CD4-positive, alpha-beta T cell treated with Interleukin-6 at 100 ng/mL for 8 hours (primary cell): ENCODE measurements at places on chromosomes 2 and 18.

DNA sequence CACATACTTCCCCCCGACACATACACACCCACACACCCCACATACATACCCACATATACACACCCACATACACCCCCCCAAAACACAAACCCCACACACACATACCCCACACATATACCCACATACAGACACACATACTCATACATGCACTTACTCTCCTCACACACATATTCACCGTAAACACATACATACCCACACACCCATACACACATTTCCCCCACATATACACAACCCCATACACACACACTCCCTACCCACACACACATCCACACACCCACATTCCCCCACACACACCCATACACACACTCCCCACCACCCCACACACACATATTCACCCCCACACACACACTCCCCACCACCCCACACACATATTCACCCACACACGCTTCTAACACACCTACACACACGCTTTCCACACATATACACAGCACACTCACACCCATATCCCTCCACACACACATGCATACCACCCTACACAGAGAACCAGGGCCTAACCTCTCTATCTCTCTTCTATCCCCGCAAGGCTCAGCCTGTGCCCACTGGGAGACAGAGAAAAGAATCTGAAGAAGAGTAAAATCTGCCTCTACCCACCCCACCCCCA is 182.4 kb upstream of the ETAA1 start:
- DNase-seq: no peak

DNA sequence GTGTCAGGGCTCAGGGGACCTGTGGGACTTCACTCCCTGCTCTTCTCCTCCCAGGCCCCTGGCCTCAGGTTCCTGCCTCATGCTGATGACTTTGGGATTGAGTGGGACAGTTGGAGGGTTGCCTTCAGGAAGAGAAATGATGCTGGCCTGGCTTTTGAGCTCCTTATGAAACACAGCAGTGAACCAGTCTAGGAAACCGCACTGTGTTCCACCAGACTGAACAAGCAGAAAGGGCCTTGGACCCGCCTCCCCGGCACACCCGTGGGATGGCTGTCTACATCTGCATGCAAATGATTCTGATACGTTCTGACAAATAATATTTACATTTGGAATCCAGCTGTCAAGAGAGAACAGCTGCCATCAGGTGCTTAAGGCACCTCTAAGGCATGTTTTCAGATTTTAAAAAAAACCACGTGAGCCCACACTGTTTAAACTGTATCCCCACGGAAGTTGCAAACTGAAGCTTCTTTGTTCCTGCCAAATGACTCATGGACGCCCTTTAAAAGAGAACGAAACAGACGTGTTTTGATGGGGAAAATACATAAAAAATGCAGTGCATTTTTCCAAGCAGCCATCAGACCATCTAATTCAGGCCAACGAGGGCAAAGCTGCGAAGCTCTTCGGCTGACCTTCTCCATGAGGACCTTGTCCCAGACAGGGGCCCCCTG is 27.6 kb upstream of the ASAP2 start:
- no peak for DNase-seq

GRCh38 chr2:9474361-9475057 is at the start of gene IAH1:
TSS of gene IAH1 (plus strand) at chr2:9474551. CDS start at chr2:9474567, 16 bp downstream.
- DNase-seq: peak; percentile 74

- DNase-seq: no peak
These were observed 33.5 kb upstream of the GPC1 start for GRCh38 chr2:240401781-240402551.

DNA sequence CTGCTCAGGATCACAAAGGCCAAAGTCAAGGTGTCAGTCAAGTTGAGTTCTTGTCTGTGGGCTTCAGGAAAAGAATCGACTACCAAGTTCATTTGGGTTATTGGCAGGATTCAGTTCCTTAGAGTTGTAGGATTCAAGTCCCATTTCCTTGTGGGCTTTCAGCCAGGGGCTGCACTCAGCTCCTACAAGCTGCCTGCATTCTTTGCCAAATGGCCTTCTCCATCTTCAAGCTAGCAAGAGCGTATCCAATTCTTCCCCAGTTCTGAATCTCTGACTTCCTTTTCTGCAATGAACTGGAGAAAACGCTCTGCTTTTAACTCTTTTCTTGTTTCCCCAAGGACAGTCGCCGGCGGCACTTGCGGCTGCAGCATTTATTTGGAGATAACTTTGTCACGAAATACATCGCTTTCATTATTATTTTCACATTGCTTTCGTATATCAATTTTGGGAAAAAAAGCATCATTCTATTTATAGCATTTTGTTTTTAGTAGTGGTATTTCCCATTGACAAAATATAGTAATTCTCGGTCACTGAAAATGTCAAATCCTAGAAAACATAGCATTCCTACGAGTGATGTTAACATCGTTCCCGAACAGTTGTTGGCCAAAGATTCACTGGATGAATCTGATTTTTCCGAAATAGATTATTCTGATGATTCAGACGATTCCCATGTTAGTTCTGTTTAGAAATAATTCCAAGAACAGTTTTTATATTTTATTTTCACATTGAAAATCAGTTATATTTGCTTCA is 59.6 kb upstream of the SERPINE2 start:
- no peak for DNase-seq

DNA sequence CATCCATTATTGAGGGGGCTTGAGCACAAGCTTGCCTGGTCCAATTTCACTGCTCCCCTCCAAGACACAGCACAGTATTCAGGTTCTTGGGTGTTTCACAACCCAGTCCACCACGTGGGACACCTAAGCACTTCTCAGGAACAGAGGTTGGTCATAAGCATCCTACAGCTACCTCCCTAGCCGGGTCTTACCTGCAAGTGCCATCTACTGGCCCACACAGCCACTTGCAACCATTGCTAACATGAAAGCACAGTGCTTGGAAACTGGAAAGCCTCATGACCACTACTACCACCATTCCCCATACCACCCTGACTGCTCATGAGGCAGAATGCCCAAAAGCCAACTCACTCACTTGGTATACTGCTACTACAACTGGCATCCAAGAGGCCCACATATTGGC is 105.7 kb upstream of the RPRM start:
- DNase-seq: no peak

- DNase-seq: no peak
These were observed 336.6 kb upstream of the SALL3 start for GRCh38 chr18:78643004-78643403.

DNA sequence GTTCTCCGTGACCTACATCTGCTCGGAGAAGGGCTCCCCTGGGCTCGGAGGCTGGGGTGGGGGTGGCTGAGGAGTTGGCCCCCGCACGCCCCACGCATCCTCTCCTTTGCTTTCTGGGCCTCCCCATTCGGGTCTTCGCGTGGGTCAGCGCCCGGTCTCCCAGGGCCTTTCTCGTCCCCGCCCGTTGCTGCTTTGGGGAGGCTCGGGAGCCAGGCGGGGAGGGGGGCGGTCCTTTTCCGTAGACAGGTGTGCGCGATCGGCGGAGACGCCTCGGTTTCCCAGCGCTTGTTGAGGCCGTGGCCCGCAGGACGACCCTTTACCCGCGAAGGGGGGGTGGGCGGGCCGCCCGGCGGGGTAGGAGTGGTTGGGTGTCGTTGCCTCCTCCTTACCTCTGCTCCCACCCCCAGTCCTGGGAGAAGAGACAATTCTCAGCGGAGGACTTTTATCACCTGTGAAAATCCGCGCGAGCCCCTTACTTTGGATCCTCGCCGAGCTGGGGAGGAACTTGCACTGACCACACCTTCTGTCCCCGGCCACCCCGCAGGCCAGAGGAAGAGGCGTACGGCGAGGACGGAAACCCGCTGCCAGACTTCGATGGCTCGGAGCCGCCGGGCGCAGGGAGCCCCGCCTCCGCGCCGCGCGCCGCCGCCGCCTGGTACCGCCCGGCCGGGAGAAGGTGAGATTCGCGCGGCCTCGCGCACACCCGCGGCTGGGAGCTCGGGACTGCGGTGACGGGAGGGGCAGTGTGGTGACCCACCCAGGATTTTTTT is 2.6 kb downstream of the ADCYAP1 start:
- DNase-seq: no peak

- DNase-seq: no peak
These were observed 19.3 kb downstream of the FBLN7 start for GRCh38 chr2:112157472-112157871.

- DNase-seq: no peak
These were observed 3.5 kb upstream of the FAM124B start for GRCh38 chr2:224405412-224405811.

DNA sequence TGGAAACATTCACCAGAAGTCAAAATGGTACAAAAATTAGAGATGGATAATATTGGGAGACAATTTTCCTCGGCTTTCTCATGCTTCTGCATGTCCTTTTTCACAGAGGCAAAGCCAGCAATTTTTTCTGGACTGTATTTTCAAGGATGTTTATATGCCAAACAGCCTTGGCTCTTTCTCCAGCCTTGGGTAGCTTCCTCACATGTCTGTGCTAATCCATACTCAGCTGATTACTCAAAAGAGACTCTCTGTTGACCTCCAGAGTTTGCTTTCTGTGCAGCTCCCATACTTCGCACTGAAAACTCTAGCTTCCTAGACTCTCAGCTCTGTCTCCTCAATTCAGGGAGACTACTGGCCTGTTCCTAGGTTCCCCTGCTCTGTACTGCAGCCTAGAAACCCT is 10.6 kb downstream of the C18orf63 start:
- no peak for DNase-seq

GRCh38 chr2:96842600-96842999 is 1.2 kb downstream of the ANKRD23 start:
- DNase-seq: no peak

DNA sequence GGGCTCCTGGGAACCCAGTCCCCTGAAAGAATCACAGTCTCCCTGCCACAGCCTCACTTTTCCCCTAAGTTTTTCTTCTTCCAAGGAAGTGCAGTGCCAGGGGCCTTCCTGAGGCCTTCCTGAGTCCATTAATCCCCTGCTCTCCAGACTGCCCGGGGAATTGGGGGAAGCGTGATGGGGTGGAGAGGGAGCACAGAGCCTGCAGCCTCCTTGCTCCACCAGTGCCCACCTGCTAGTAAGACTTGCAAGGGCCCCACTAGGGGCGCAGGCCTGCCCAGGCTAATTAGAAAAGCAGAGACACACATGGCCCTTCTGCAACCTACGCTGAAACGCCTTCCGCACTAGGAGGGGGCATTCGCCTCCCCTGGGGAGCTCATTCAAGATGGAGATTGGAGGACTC is 110.6 kb downstream of the MRO start:
- no peak for DNase-seq

DNA sequence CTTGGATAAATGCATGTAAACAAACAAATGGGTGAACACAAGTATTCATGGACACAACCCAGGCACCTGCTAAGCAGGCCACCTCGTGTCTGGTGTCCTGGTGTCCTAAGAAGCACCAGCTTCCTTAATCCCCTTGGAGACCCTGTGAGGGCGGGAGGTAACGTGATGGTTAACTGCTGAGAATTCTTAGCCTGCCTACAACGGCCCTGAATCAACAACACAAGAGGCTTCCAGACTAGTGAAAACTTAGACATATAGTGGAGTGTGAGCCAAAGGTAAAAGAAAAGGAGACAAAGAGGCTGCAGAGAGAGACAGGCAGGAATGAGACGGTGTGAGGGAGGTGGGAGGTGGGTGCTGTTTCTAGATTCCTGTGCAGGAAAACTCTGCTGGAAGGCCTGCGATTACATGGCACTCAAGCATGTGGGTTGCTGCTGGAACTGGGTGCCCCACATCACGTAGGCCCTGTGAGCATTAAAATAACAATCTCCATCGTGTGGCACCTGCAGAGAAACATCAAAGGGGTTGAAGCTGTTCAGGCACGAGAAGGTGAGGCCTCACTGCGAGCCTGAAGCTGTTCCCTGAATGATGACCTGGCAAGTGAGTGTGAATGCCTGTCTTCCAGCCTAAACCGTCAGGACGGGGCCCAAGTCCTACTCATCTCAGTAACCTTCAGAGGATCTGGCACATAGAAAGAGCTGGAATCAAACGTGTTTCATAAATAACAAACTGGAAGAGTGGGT is 64.2 kb downstream of the RPL37A start:
- no peak for DNase-seq

GRCh38 chr18:40469316-40469715 is 1485.7 kb upstream of the PIK3C3 start:
- DNase-seq: no peak

GRCh38 chr2:207619764-207620203 is 5.4 kb downstream of the METTL21A start:
- DNase-seq: no peak

GRCh38 chr2:232893834-232894233 is 23.8 kb downstream of the SNORC start:
- no peak for DNase-seq

GRCh38 chr2:231001921-231002320 is 6.0 kb downstream of the SPATA3 start:
- no peak for DNase-seq

- DNase-seq: no peak
These were observed 207.6 kb downstream of the MGAT5 start for GRCh38 chr2:134461511-134461910.

GRCh38 chr2:48248251-48248933 is 281.6 kb upstream of the STON1 start:
- DNase-seq: no peak

- no peak for DNase-seq
These were observed 1708.9 kb upstream of the CELF4 start for GRCh38 chr18:39274535-39274934.

DNA sequence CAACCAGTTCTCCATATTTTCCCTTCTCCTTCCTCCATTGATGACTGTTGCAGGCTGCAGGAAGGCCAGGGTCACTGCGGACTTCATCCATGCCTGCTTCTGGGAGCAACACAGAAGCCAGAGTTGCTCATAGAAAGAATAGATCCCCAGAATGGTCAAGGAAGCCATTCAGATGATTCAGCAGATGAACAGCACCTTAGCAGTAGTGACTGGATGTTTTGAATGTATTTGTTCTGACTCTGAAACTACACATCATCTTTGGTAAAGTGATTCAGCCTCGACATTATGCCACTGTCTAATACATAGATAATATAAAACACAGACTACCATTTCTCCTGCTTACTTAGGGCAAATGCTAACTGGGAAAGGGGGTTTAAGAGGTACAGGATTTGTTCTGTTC is 411.6 kb downstream of the RND3 start:
- DNase-seq: no peak

GRCh38 chr2:72292433-72292832 is 144.8 kb upstream of the CYP26B1 start:
- no peak for DNase-seq

- no peak for DNase-seq
These were observed 466.7 kb upstream of the MYT1L start for GRCh38 chr2:2797797-2798196.

GRCh38 chr2:29061176-29061575 is 13.1 kb downstream of the PCARE start:
- no peak for DNase-seq

DNA sequence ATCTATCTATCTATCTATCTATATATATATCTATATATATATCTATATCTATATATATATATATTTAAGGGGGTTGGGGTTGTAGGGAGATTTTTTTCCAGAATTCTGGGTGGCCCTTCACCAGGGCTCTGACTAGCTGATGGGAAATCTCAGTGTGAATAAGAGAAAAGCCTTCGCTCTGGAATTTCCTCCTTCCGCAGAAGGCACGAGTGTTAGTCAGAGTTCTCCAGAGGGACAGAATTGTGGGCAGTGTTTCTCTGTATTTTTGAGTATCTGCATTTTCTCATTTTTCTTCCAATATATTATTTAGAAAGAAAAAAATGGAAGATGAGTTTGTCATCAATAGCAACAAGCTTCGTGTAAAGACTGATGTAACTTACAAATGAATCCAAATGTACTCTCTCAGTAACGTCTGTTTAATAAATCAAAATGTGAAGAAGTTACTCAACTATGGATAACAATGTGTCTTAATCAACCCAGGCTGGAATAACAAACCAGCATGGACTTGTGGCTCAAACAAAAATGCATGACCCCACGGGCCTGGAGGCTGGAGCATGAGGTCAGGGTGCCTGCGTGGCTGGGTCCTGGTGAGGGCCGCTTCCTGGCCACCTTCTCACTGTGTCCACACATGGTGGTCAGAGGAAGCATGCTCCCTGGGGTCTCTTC is 10.6 kb upstream of the SNTG2 start:
- no peak for DNase-seq
